Stimulated activated CD8-positive, alpha-beta memory T cell treated with anti-CD3 and anti-CD28 coated beads, Interleukin-12 subunit alpha, Interleukin-12 subunit beta, amount 100 ng/mL, for 1 hour (primary cell): ENCODE measurements at places on chromosomes 1 and 21.

DNA sequence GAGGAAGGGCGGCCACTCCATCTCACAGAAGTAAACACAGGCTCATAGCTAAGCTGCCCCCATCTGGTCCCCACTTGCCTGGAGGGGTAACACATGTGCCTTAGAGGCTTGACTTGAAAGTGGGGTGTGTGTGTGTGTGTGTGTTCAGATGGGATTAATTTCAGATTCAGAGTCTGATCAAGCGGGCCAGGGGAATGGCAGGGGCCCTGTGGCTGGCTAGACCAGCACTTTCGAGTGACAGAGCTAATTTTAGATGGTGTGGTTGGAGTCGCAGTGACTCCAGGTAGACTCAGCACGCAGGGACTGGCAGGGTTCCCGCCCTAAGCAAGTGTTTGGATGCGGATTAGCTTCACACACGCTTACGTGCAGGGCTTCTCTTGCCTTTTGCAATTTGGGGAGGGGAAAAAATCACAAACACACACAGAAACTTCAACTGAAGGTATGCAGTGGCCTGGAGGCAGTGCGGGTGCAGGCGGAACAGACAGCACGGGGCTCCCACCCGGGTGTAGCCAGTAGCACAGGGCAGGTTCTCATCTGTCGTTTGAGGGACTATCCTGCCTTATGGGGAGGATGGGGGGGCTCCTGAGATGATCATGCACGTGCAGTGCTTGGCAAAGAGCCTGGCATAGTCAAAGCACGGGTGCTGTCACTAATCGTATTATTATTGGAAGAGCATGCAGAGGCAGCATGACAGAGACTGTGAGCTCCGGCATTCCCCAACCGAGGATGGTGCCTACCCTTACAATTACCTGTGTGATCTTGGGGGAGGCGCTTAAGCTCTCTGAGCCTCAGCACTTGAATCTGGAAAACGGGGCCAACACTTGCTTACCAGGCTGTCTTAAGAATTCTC lies 1.3 kb downstream of the EDN2 start:
- DNase-seq: no peak

GRCh38 chr1:36471830-36472641 lies 7.9 kb upstream of the MRPS15 start:
- no peak for DNase-seq

DNA sequence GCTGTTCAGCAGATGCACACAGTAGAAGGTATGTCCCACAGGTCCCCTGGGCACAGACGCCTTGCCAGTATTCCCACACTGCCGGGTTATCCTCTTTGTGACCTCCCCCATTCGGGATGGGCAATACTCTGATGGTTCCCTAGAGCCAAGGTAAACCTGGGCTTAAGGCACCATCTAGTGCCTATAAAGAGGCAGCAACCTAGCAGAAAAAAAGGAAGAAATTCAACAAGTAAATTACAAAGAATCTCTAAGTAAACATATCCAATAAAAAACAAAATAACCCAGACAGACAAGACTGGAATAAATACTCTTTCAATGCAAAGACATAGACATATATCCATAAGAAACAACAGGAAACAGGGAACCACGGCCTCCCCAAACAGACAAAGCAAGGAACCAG lies 39.4 kb downstream of the HSF2BP start:
- no peak for DNase-seq

- peak; percentile 76 for DNase-seq
These were observed 645 bp downstream of the IVNS1ABP start for GRCh38 chr1:185316163-185317033.

- no peak for DNase-seq
These were observed 51.9 kb downstream of the DISP3 start for GRCh38 chr1:11530731-11531311.

DNA sequence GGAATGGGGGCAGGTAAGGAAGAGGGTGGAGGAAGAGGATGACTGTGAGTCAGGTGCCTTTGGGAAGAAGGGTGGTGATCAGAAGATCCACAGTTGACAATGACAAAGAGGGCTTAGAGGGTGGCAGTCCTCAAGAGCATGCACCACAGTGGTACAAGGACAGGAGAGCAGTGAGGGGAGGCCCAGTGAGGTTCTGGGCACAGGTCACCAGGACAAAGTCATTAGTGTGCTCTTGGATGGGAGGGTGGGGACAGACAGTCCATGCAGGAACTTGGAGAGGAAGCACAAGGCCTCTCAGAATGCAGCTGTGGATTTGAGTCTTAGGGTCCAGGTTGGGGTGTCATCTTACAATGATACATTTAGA lies 75.1 kb downstream of the RHOU start:
- DNase-seq: no peak

DNA sequence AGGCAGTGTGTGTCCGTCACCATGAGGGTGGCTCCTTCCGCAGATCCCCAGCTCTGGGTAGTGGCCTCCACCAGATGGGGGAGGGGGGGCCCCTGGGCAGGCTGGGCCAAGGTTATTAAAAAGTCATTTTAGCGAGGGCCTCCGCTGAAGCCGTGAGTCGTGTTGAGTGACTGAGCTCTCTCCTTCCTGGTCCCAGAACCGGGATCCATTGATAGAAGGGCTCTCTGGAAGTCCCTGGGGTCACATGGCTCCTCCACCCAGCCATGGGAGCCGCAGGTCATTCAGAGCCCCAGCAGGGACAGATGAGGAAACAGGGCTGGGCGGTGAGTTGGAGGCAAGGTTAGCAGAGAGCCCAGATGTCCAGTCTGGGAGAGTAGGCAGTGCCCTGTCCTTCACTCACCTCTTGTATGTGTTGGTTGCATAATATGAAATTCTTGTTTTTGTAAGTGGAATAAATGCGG lies 12.9 kb downstream of the MIIP start:
- no peak for DNase-seq

DNA sequence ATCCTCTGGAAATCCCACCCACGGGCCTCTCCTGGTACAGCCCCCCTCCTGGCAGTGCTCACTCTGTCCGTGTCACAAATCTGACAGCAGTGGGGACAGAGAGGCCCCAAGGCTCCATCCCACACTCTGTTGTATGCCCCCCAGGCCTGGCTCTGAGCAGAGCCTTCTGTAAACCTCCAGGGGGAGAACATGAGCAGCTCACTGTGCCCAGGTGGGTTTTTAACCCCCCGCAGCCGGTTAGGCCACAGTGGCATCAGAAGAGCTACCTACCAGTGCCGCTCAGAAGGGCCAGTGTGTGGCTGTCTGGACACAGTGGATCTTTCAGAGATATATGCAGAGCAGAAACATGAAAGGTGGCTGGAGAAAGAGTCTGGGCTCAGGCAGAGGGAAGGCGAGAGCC lies 12.0 kb upstream of the GPR153 start:
- DNase-seq: no peak

- DNase-seq: no peak
These were observed 142.3 kb downstream of the PBX1 start for GRCh38 chr1:164701189-164701761.

DNA sequence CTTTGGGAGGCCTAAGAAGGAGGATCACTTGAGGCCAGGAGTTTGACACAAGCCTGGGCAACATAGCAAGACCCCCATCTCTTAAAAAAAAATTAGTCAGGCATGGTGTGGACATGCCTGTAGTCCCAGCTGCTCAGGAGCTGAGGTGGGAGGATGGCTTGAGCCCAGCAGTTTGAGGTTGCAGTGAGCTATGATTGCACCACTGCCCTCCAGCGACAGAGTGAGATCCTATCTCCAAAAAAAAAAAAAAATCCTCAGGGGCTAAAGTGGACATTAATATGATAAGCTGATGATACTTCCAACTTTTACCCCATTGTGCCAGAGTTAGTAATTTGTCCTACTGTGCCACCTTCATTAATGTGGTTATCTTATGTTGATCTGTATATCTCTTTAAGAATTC lies 327.8 kb upstream of the FMN2 start:
- DNase-seq: no peak

- DNase-seq: no peak
These were observed 37.4 kb downstream of the CITED4 start for GRCh38 chr1:40824591-40825434.

- DNase-seq: no peak
These were observed 171.0 kb downstream of the PGBD5 start for GRCh38 chr1:230255116-230255515.

GRCh38 chr1:91891454-91891853 lies 5.5 kb upstream of the TGFBR3 start:
- DNase-seq: no peak

DNA sequence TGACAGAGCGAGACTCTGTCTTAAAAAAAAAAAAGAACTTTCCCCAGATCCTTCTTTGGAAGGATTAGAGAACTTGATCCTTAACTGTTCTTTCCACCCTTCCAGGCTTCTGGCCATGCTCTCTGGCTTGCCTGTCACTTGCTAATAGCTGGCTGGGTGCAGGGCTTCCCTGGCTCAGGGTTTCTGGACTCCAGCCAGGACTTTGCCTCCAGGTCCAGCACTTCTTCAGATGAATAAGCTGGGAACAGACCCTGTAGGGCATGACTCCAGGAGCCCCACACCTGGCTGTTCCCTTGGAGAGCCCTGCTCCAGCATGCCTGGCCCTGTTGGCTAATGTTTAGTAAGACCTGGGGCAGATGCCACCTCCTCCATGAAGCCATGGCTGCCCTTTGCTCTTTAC lies 3.3 kb upstream of the NT5C1A start:
- DNase-seq: no peak

DNA sequence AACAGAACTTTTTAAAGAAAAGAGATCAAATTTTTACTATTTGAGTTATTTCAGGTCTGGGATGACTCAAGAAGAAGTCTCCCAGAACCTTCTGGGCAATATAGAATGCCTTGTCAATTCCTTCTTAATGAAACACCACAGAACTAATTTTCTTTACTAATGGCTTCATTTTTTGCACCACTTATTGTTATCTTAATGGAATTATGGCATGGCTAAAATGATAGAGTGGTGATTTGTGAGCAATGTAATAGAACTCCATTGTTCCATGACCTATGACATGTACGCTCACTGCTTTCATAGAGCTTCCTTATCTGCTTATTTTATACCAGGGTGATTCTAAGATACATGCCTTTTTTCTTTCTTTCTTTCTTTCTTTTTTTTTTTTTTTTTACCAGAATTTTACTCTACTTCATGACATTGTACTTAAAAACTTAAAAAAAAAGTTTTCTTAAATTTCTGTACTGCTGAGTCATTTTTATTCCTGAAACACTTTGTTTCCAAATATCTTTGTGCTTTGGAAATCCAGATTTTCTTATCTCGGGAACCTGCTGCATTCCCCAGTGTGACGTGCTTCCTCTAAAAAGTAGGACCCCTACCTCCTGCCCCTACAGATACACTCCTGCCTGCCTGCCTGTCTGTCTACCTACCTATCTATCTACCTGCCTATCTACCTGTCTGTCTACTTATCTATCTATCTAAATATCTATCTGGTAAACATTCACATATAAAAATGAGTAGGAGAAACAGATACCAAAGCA lies 284.9 kb downstream of the PBX1 start:
- no peak for DNase-seq

DNA sequence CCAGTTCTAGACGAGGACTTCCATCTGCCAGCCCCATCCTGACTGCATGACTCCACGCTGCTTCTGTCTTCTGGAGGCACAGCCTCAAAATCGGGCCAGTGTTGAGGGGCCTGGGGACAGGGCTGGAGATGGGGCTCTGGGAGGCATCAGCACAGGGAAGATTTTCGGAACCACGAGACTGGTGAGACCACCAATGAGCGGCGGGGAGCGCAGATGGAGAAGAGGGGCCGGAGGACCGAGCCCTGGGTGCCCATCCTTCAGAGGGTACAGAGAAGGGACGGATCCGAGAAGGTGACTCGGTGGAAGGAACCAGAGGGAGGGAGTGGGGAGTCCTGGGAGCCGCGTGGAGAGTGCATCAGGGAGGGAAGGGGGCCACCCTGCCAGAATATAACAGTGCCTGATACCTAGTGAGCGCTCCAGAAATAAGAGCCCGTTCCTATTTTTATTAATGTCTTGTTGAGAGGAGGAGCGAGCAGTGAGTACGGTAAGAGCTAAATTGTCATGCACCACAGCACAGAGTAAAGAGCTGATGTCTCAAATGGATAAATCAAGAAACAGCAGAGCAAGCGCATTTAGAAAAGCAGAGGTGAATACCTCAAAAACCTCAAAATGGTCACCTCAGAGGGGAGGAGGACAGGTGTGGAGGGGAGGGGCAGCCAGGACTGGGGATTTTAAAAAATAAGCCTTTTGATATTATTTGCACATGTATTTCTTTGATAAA lies 26.2 kb upstream of the KIF26B start:
- DNase-seq: no peak

- no peak for DNase-seq
These were observed 172.2 kb upstream of the C8B start for GRCh38 chr1:57137980-57138379.

DNA sequence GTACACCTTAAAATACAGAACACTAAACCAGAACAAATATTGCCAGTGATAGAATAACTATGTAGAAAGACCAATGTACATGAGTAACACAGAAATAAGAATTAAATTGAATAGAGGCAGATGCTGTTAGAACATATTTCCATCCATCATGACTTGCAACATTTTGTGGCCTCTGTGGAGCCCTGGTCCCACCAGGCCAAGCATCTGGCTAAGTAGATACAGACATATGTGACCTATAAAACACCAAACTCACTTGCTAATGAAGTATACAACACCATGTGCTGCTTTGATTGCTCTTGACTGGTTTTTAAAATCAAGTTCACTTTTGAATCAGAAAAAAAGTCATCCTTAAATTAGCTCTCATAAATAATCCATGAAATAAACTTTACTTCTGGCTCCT lies 20.5 kb downstream of the SLC19A2 start:
- no peak for DNase-seq

DNA sequence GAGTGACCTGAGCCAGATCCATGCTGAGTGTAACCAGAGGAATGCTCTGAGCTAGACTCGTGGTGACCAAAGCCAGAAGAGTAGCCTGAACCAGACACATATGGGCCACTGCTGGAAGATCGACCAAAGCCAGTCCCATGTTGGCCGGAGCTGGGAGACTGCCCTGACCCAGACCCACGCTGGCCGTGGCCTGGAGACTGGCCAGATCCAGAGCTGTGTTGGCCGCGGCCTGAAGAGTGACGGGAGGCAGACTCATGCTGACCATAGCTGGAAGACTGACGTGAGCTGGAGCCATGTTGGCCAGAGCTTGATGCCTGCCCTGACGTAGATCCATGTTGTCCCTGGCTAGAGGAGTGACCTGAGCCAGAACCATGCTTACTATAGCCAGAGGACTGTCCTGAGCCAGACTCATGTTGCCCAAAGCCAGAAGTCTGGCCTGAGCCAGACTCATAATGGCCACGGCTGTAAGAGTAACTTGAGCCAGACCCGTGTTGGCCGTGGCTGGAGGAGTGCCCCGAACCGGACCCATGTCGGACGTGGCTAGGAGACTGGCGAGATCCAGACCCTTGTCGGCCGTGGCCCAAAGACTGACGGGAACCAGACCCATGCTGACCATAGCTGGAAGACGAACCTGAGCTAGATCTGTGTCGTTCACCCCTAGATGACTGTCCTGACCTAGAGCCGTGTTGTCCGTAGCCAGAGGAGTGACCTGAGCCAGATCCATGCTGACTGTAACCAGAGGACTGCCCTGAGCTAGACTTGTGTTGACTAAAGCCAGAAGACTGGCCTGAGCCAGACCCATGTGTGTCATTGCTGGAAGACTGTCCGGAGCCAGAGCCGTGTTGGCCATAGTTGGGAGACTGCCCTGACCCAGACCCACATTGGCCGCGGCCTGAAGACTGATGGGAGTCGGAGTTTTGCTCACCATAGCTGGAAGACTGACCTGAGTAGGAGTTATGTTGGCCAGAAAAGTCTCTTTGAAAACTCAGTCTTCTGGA lies 3.5 kb downstream of the HRNR start:
- no peak for DNase-seq

- DNase-seq: no peak
These were observed 77.4 kb downstream of the NDUFS5 start for GRCh38 chr1:39103328-39104157.
